ENCODE measurements at places on chromosomes 4 and X.

DNA sequence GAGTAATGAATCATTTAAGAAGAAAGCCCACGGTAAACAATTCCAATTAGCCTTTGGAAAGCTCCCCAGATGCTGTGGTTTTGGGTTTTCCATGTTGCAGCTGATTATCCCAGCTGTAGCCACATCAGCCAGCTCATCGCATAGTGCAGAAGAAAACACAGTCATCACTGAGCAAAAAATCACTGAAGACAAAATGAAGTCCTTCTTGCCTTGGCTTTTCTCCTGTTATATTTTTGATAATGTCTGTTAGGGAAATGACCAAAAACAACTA lies 193.0 kb upstream of the C1QTNF7 start:
- peak; percentile 88 for DNase-seq

DNA sequence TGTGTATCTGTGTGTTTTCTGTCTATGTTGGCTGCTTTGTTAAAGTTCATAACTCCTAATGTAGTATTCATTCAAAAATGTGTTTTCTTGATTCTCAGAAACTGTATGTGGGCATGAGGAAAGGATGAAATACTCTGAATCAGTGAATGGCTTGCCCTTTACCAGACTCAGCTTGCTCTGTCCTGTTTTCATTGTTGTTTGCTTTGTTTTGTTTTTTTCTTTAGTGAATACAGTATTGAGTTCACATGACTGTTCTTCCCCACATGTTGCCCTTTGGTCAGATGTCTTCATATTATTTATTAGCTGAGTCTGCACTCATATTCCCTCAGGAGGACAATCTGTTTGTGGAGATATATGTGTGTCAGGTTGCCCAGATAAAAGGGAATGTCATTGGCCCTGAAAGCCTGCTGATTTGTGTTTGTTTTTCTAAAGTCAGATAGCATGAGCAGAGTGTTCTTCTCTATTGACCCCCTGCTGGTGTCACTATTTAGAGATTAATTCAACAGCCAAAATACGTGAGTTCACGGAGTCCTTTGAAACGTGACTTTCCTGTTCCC lies 1184.4 kb downstream of the RPA4 start:
- no peak for DNase-seq

DNA sequence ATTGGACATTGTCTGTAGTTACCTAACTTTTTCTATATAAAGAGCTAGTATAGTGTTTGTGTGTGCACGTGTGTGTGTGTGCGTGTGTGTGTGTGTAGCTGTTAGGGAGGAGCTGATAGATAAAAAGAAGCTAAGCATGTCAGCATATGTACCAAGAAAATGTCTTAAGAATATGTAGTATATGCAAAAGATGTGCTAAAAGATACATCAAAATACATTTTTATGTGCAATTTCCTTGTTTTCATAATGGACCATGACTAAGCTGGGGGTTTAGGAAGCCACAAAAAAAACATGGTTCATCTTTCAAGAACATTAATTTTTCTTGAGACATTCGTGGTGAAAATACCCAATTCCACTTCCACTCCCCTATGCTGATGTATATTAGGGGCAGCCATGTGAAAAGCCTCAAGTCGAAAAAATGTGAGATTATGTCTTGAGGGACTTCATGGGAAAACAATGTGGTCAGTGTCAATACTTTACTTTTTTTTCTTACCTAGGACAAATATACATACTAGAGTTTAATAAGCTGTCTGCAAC lies 1599.7 kb downstream of the ARAP2 start:
- no peak for DNase-seq

DNA sequence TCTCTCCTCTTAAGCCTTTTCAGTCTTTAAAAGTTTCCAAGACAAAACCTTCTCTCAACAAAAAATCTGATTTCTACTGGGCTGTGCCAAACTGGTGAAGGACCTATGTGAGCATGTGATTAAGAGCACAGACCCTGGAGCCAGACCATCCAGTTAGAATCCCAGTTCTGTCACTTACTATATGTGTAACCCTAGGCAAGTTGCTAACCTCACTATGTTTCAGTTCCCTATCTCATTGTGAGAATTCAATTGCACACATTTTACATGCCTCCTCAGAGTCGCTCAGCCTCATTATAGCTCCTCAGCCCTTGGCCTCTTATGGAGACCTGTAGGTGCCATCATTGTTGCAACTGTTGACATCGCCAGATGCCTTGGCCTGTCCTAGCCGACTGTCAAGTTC lies 54.1 kb upstream of the VEGFD start:
- DNase-seq: no peak

GRCh38 chr4:120286813-120287212 lies 220.2 kb upstream of the MAD2L1 start:
- no peak for DNase-seq
